ENCODE measurements at places on chromosomes 2 and 18.
A peak's percentile ranks its signal among the peaks of the same experiment; 100 is the strongest.

DNA sequence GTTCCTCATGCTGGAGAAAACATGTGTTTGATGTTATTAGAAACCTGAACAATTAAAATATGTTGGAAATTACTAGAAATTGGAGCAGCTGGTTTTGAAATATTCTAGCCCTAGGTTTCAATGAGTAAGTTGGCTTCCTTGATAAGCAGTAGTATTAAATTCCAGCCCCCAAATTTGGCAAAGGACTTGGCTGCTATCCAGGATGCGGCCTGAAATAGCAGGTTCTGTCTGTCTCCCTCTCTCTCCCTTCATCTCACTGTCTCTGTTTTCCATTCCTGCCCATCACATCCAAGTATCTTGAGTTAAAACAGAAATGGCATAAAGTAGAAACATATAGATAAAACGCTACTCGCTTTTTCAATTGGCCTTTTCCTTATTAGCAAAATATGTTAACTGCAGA lies 20.9 kb upstream of the GPR45 start:
- no peak for DNase-seq

- DNase-seq, result no peak
Observed at GRCh38 chr18:49747876-49748275, 65.5 kb downstream of the ACAA2 start.

DNA sequence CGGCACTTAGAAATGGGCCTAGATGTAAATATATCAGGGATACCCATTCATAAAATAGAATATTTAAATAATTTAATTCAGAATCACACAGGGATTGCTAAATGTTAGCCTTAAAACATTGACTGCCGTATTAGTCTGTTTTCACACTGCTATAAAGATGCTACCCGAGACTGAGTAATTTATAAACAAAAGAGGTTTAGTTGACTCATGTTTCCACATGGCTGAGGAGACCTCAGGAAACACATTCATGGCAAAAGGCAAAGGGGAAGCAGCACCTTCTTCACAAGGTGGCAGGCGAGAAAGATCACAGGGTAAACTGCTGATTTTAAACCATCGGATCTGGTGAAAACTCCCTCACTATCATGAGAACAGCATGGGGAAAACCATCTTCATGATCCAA lies 223.6 kb upstream of the GULP1 start:
- no peak for DNase-seq

- no peak for DNase-seq
Observed at GRCh38 chr2:101464841-101465240, 10.1 kb downstream of the RFX8 start.

DNA sequence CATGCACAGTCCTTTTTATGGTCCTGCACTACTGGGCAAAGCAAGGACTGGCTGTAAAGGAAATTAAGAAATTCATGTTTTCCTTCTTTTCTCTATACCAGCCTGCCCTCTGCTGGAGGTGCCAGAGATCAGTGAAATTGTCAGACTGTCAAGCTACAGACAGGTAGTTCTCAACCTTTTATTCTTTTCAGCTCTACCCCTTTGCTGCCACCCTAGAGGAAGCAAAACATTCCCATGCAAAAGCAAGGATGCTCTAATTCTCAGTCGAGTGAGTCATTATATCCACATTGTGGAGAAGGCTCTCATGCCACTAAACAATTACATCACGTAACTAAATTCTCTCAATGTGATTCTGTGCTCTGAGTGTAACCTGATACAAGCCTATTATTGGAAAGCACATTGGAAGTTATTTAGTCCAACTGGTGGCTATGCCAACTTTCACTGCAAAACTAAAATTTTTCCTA lies 25.0 kb upstream of the RAPGEF4 start:
- DNase-seq, result peak; percentile 49

Data from activated CD4-positive, alpha-beta T cell treated with anti-CD3 and anti-CD28 coated beads, Interleukin-2, Interleukin-6, amounts not matched to agents 100 ng/mL and 50 ng/mL, durations not matched to agents 16 hours and 8 hours (primary cell).